ENCODE measurements at places on chromosomes 16 and 17.

DNA sequence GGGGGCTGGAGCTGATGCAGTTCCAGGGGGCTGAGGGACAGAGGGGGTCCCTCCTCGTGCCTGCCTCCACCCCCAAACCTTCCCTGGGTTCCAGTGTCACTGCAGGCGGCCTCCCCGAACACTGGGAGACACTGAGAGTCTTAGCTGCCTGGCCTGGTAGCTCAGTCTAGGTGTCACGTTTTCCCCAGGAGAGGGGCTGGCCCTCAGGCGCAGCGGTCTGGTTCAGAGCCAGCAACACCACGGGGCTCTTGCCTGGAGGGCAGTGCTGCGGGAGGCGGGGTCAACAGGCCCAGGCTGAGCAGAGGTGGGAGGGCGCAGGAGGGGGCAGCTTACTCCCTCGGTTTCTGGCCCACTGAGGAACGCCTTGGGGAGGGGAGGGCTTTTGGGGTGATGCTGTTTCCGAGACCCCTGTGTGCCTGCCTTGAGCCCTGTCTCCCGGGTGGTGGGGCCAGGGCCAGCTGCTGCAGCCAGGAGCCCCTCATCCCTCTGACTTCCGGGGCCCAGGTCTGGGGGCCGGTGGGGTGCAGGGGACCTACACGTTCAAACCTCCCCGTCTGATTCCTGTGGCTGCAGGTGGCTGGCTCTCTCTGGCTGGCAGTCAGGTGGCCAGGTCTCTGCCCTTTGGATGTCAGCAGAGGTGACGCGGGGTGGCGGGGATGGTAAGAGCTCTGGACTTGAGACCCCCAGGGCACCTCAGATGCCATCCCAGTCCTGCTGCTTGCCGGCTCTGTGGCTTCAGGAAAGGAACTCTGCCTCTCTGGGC is 89.3 kb upstream of the GSE1 start:
- DNase-seq = no peak

DNA sequence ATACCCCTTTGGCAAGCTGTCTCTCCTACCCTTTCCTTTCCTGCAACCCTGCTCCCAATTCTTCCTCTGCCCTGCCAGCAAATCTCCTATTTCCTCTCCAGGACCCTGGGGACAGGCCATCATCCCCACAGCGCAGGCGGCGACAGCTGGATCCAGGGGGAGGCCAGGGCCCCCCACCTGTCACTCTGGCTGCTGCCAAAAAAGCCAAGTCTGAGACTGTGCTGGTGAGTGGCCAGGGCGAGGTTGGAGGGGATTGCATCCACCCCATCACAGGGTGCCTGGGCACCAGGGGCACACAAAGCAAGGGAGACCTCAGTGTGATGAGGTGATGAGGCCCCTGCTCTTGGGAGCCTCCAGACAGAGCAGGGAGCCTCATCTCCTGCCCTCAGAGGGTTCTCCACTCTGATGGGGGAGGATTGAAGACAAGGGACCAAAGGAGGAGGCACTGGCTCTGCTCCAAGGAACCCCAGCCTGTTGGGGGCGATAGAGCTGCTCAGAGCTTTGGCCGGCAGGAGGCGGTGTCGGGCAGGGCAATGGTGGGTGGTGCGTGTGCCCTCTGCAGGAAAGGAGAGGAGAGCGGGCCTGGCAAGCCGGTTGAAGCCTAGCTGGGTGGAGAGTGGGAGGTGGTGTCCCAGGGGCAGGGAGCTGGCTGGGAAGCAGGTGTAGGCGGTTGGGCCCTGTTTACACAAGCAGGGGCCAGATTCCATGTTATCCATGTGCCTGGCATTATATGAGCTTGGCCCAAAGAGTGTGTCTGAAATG is 15.6 kb upstream of the PDK2 start:
- DNase-seq = peak; percentile 54

GRCh38 chr17:61179380-61179806 is 220.2 kb upstream of the TBX2 start:
- no peak for DNase-seq

GRCh38 chr17:45128331-45128730 is 4.0 kb downstream of the PLCD3 start:
- DNase-seq = no peak
